ENCODE measurements at places on chromosomes 2 and 18. TPM values are rescaled to one million over a fixed set of nuclear protein-coding genes. Genes with fewer than 3 reads are reported as not detected.

DNA sequence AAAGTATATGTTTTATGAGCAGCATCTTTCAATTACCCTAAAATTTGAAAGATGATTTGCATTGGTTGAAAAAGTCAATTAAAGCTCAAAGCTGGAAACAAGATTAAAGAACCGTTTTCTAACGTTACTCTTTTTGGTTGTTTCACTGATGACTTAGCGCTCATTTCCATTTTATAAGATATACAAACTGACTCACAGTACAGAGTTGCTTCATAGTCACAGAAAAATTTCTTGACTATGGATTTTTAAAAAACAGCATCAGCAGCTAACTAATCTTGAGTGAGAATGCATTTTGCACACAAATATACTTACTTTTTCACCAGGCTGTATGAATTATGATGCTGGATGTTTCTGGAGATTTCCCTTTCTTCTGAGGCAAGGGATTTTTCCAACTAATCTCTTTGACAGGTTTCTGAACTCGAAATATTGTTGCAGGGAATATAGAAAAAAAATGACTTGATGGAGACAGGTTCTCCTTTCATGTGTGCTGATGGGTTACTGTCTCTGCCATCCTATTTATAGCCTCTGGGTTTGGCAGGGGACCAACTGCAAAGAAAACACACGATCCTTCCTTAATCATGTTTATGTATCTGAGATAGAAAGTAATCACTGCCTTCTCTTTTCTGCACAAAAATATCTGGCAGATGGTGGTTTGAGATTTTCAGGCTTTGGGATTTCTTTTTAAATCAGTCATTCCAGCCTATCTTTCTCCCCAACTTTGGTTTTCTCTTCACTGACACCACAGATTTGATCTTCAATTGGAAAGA lies 129.4 kb upstream of the DAPL1 start:
- no peak overlapping the region for H3K27ac ChIP-seq
- H3K36me3 ChIP-seq: peaks cover 85% of the 10 kb centered on the region
- no peak overlapping the region for H3K4me3 ChIP-seq
- peaks cover 22% of the 10 kb centered on the region for H3K4me1 ChIP-seq

DNA sequence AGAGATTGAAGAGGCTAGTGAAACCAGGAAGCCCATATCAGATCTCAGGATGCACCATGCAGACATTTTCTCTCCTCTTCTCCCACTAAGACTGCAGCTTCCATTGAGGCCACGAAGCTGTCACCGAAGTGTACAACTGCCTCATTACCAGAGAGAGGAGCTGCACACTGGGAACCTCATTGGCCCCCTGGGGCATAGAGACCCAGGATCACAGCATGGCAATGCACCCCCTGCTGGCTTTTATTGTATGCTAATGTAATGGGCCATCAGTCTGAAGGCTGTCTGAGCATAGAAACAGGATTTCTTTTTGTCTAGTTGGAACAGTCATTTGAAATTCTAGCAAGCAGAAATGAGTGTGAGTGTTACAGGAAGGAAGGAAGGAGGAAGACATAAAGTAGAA lies 861.6 kb upstream of the CELF4 start:
- H3K27ac ChIP-seq: no peak overlapping the region
- H3K4me3 ChIP-seq: no peak overlapping the region
- no peak for DNase-seq
- no peaks in the 10 kb centered on the region for H3K36me3 ChIP-seq

DNA sequence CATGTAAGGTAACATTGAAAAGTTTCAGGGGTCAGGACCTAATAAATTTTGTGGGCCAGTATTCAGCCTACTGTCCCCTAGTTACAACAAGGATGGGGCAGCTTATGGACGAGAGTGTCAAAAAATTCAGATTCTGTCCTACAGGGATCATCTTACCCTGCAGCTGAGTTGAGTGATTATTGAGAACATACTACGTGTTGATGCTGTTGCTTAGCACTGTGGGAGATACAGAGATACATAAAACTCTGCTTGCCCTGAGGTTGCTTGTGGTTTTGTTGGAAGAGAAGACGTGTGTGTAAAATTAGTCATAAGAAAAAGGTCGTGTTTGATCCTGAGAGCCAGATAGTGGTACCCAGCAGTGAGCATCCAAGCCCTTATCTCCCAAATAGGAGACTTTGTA lies 253.2 kb downstream of the NEDD4L start:
- peaks cover 6% of the 10 kb centered on the region for H3K4me1 ChIP-seq
- no peak overlapping the region for H3K27ac ChIP-seq
- no peak overlapping the region for H3K4me3 ChIP-seq
- no peaks in the 10 kb centered on the region for H3K27me3 ChIP-seq
- H3K36me3 ChIP-seq: no peaks in the 10 kb centered on the region

EVX2 gene
- total RNA-seq: not detected

Measured in lower lobe of right lung (tissue), 2 donors.